ENCODE measurements at places on chromosomes 1 and 21. TPM values are rescaled to one million over a fixed set of nuclear protein-coding genes. Genes with fewer than 3 reads are reported as not detected.

Gene TFF1
- total RNA-seq, result 26.4 TPM

Gene TMEM125
- not detected for total RNA-seq

Gene NBPF4
- total RNA-seq, result 0.08 TPM

Gene CHODL
- not detected for total RNA-seq

Gene PCNT
- 14.5 TPM for total RNA-seq

Gene GPBP1L1
- 31.7 TPM for total RNA-seq

Gene MASP2
- not detected for total RNA-seq

Gene GALE
- total RNA-seq, result 69.7 TPM

Gene ZNF593OS
- not detected for total RNA-seq

Gene PDZK1IP1
- 7.2 TPM for total RNA-seq

Gene TIAM1
- total RNA-seq, result 1.0 TPM

Gene GNG12
- total RNA-seq, result 66.8 TPM

Gene AMIGO1
- 1.3 TPM for total RNA-seq

Gene SERTAD4
- total RNA-seq, result 0.52 TPM

Gene ARMH1
- total RNA-seq, result 0.66 TPM

Gene FAM177B
- not detected for total RNA-seq

Gene PAQR6
- total RNA-seq, result 4.6 TPM

Gene OR2G6
- total RNA-seq, result not detected

Gene PALMD
- 0.23 TPM for total RNA-seq

Gene CC2D1B
- 20.6 TPM for total RNA-seq

Gene S100B
- not detected for total RNA-seq

Gene RNF186
- total RNA-seq, result not detected

Gene RHBDL2
- 1.9 TPM for total RNA-seq

Gene KRTAP12-3
- total RNA-seq, result not detected

Gene IL23R
- not detected for total RNA-seq

Gene CD84
- total RNA-seq, result not detected

Gene C1orf105
- not detected for total RNA-seq

Gene KCNE2
- not detected for total RNA-seq

Gene CIART
- 2.7 TPM for total RNA-seq

Gene ADAM15
- total RNA-seq, result 109 TPM

Gene KCNT2
- not detected for total RNA-seq

Gene MRPL55
- total RNA-seq, result 86.7 TPM

Gene MYOM3
- total RNA-seq, result 6.2 TPM

Gene OR6N2
- total RNA-seq, result not detected

Gene MYCL
- 1.3 TPM for total RNA-seq

Gene CENPF
- 65.6 TPM for total RNA-seq

Gene CASQ1
- total RNA-seq, result not detected

Gene MEX3A
- 1.7 TPM for total RNA-seq

Gene LMOD1
- not detected for total RNA-seq

Gene TRNP1
- 300 TPM for total RNA-seq

Gene TMOD4
- total RNA-seq, result 0.24 TPM

Gene HENMT1
- total RNA-seq, result 3.8 TPM

Gene DENND2D
- total RNA-seq, result 1.0 TPM

Gene MMP23B
- 0.60 TPM for total RNA-seq

Gene CTSK
- 1.6 TPM for total RNA-seq

Gene AMPD1
- total RNA-seq, result not detected

Gene NUDT17
- 7.5 TPM for total RNA-seq

Gene GJA8
- not detected for total RNA-seq

Gene TMPRSS15
- not detected for total RNA-seq

All from A549 treated with AZD2906 at 1 μM for 4 hours (cell line).